ENCODE measurements at places on chromosomes 11 and 22.

DNA sequence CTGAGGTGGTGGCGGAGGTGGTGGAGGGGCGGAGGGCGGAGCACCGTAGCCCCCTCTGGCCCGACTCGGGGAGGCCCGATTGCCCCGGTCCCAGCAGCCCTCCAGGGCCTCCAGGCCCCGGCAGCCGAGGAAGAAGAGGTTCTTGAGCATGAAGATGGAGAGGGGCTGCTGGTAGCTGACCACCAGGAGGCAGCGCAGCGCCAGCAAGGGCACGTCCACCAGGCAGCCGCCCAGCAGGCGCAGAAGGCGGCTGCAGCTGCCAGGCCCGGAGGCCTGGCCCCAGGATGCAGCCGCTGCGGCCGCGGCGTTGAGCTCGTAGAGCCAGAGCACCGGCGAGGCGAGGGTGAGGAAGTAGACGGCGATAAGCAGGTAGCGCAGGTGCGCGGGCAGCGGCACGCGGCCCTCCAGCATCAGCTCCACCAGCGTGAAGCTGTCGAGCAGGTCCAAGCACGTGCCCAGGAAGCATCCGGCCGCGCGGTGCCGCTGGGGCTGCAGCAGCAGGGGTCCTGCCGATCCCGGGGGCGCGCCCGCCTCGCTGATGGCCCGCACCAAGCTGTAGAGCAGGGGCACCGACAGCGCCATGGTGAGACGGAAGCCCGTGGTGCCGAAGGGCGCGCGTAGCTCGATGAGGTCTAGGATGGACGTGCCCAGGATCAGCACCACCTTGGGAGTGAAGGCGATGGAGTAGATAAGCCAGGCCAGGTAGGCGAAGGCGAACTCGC lies 1.5 kb downstream of the TMEM121B start:
- no peak for DNase-seq

- DNase-seq = no peak
Observed at GRCh38 chr11:119433358-119433725, 10.4 kb upstream of the THY1 start.

GRCh38 chr11:111697933-111698371 lies 68.2 kb downstream of the PPP2R1B start:
- no peak for DNase-seq

DNA sequence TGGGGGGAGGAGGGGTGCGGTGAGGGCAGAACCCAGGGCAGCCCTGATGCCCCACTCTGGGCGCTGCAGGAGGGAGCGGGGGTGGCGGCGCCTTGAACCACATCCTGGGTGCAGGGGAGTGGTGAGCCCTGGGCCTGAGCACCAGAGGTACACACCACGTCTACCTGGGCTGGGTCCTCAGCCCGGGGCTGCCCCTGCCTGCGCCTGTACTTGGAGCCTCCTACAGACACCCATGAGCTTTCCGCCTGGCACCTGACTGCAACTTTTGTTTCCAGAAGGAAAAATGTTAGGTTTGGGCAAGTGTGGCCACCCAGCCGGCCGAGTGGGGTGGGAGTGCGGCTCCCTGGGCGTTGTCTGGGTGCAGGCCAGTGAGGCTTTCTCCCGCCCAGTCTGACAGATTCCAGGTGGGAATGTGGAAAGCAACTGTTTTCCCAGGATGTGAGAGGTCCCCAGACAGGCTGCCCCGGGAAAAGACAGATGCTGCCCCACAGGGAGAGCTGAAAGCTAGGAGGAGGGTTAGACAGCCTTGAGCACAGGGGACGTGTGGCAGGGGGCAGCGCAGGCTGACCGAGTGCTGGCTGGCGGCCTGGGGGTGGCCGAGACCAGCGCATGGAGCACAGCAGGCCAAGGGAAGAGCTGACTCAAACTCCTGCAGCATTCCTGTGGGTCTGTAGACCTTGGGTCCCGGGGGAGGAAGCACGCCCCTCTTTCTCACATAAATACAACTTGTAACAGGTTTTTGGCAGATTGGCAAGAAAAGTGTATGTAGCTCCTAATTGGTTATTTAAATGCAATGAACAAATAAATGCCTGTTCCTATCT lies 44.1 kb downstream of the GNB1L start:
- DNase-seq = no peak

GRCh38 chr11:31819621-31820437 lies 8.7 kb upstream of the PAX6 start:
- no peak for DNase-seq

DNA sequence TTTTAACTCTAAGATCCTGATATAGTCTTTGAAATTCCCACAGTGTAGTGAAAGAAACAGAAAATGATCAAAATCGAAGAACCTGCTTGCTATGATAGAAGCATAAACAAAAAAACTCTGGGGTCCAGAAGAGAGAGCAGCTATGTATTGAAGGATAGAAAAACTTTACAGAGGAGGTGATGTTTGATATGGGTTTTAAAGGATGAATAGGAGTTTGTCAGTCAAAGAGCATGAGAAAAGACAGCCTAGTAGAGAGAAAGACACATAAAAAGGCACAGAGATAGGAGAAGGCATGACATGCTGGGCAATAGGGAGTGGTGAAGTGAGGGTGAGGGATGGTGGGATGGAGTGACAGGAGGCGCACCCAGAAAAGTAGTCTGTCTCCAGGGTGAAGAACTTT lies 168.0 kb downstream of the INSC start:
- DNase-seq = no peak

- DNase-seq = no peak
Observed at GRCh38 chr11:41119484-41119883, 340.0 kb downstream of the LRRC4C start.

DNA sequence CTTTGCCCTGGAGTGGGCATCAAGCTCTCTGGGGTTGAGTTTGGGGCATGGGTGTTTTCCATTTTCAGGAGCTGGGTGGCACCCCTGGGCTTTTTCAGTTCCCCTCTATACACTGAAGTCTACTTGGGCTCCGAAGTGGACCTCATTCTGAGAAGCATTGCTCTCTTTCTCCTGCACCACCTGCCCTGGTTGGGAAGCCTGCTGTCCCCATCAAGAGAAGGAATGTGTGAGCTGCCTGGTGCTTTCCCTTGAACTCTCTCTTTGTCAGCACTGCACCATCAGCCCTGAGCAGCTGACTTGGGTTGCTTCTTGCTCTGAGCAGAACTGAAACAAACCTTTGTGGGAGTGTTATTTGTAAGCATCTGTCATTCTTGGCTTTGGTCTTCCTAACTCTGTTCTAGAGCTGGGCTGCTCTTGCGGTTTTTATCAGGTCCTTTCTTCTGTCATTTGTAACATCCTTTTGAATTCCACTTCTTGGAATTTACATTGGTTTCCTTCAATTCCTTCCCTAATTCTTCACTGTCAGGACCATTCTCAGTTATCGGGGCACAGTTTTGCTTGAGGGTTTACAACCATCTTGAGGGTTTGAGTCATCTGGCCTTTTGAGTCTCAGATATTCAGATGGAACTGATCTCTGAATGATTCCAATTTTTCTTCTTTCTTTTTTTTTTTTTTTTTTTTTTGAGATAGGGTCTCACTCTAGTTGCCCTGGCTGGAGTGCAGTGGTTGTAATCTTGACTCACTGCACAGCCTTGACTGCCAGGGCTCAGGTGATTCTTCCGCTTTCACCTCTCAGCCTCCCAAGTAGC lies 20.5 kb downstream of the UBE2L3 start:
- DNase-seq = no peak

DNA sequence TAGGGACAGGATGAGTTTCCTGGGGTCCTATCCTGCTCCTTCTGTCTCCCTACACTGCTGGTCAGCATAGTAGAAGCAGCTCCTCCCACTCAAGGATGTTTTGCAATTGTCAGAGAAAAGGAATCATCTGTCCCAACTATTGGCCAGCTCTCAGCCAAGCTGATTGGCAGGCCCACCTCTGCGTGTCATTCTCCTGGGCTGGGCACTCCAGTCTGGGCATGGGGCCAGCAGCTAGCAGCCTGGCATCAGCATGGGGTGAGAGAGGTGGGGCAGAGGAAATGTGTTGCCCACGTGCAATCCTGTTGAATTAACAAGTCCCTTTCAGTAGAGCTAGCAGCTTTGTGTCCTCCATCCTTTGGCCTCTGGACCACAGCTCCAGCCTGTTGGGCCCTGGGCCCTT lies 14.1 kb downstream of the ANKK1 start:
- no peak for DNase-seq

GRCh38 chr22:20268279-20269012 lies at the start of gene RTN4R:
RTN4R (minus strand) TSS chr22:20268318; CDS start chr22:20268092, 226 bp downstream.
- DNase-seq = peak; percentile 24

- no peak for DNase-seq
Observed at GRCh38 chr11:14357881-14358728, 878 bp downstream of the RRAS2 start.

DNA sequence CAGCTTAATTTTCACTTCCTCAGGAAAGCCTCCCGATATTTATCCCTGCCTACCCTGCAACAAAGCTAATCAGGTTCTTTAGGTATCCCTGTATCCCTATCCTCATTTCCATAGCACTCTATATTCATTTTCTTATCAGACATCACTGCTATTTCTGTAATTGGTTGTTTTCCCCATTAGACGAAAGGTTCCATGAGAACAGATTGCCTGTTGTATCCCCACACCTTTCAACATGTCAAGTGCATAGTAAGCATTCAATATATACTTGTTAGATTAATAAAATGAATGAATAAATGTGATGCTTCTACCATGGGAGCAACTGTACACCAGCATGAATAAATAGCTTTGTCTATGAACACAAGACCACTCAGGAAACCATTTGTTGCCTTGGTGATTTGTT lies 499.8 kb downstream of the DLG2 start:
- DNase-seq = no peak
